Forelimb muscle (tissue), 1 donor: ENCODE measurements at places on chromosomes 3 and 15.

DNA sequence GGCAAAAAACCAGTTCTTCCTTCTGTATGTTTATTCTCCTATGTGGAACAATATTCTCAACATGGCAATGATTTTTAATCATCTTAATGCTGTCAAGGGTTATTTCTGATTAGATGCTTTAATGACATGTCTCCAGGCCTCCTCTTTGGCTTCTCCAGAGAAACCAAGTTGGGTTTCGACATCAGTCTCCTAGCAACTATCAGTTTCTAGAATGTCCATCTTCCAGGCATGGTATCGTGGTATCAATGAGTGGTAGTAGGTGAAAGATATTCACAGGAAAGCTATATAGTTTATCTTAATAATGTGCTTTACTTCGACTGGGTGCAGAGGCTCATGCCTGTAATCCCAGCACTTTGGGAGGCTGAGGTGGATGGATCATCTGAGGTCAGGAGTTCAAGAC lies 128.5 kb downstream of the C3orf70 start:
- DNase-seq, result no peak

DNA sequence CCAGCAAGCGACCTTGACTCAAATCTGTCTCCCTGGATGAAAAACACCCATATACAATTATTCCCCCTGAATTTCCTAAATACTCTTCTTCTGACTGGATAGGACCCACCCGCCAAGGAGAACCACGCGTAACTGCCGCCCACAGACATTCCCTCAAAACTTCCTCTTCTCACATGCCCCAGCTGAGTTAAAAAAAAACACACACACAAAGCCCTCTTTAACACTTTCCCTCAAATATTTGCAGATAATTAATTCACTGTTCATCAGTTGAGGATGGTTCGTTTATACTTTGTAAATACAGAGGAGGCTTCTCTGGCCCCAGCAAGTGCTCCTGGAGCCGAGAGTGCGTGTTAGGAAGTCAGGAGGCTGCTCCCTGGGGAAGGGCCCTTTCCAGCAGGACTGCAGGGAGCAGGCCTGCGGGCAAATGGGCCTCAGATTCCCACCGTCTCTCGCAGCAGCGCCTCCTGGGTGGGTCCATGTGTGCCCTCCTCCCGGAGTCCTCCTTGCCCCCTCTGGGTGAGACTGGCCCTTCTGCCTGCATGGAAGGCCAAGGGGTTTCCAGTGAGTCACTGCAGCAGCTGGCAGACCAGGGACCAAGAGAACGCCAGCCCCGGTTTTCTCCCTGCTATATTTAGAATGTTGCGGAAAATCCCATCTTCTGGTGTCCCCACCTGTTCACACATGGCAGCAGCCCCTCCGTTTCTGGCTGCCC lies 46.8 kb downstream of the MGLL start:
- DNase-seq, result no peak

DNA sequence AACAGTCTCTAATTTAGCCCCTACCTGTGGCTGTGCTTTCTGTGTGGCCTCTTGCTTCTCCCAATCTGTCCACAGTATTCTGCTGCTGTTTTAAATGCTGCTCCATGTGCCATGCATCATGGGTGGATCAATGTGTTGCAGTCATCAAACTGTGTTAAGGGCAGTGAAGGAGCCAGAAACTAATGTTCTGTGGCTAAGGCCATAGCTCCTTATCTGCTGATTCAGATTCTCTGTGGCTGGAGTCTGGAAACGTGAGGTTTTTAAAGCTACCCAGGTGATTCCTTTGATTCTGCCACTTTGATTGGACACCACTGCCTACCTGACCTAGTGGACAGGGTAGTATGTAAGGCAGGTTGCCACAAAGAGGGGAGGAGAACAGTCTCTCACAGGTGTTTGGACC lies 44.8 kb downstream of the MORC1 start:
- no peak for DNase-seq

- no peak for DNase-seq
Measured at GRCh38 chr15:93360318-93360717, 271.3 kb upstream of the RGMA start.

- no peak for DNase-seq
Measured at GRCh38 chr3:191424881-191425280, 36.1 kb upstream of the PYDC2 start.

- DNase-seq, result no peak
Measured at GRCh38 chr15:63069616-63070090, 27.1 kb downstream of the TPM1 start.

DNA sequence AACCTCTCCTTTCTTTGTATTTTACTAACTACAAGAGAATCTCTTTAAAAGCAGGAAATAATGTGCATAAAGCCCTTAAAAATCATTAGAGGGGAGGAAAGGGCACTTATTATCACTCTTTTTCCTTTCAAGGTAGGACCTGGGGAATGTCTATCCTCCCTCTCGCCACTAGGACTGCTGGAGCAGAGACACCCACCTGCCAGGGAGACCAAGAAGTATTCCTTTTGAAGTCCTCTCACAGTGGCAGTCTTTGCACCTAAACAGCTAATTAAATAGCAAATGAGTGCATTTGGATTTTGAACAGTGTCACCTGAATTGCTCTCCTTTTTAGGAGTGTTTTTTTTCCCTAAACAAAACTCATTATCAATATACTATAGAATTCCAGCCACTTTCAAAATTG lies 874.1 kb downstream of the ZPLD1 start:
- DNase-seq, result no peak

- no peak for DNase-seq
Measured at GRCh38 chr3:179100652-179101051, 29.0 kb upstream of the ZMAT3 start.

GRCh38 chr15:55290528-55291057 lies 980 bp upstream of the RAB27A start:
- peak; percentile 26 for DNase-seq

DNA sequence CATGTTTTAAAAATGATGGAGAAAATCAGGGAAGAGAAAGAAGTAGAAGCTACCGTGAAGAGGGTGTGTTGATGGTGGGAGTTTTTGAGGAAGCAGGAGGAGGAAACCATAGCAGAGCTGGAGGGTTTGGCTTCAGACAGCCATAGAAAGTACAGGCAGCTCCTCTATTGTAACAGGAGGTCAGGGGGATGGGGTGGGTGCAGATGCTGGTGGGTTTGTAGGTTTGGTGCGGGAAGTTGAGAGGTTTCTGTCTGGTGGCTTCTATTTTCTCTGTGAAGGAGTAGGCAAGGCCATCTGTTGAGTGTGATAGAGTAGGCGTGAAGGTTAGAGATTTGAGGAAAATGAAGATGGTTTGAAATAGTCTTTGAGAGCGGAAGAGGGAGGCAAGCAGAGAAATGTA lies 97.7 kb upstream of the TBC1D5 start:
- DNase-seq, result no peak

DNA sequence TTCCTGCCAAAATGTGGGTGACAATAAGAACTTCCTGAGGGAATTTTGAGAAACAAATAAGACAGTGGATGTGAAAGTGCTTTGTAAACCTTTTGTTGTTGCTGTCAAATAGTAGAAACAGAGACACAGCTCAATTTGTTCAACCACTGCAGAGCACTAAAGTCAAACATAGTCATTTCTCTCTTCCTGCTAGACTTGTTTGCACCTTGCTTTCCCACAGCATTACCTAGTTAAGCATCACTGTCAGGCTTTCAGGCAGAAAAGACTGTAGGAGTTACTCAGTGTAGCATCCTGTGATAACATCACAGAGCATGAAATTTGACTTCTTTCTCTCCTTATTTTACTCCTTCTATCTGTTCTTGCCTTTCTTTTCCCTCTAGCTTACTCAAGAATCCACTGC lies 27.1 kb downstream of the SLC12A1 start:
- DNase-seq, result no peak

DNA sequence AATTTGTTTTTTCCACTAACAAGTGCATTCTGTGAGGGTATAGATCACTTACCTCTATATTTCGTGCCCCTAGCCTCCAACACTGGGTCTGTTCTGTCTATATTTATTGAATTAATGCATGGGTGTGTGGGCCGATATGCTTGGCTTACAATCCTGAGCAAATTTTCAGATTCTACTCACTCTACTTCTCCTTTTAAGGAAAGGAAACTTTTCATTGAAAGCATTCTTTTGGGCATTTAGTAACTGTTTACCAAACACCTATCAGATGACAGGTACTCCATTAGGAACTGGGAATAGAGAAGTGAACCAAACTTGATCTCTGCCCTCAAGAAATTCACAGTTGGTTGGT lies 60.5 kb downstream of the TLE3 start:
- DNase-seq, result no peak

DNA sequence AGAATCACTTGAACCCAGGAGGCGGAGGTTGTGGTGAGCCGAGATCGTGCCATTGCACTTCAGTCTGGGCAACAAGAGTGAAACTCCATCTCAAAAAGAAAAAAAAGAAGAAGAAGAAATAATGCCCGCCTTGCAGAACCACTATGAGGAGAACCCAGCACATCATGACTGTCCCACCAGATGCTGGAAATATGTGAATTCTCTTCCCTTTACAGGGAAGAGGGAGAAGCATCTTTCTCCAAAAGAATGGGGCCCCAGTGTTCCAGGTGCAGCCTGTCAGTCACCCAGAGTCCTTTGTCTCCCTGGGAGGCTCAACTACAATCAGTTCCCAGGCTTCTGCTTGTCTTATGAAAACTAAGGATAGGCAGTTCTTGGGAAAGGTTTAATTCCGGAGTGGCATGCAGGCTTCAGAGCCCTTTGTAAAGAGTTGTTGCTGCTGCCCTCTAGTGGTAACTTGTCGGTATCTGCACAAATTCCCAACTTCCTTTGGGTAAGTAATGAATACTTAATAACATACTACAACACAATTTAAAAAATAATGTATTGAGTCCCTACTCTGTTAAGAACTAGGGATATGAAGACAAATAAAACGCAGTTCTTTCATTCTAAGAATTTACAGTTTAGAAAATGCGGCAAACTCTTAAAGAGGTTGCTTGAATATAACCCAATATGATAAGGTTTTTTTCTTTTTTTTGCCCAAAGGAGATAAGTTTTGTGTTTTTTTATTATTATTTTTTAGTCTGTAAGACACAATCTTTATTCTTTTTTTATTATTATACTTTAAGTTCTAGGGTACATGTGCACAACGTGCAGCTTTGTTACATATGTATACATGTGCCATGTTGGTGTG lies 18.6 kb upstream of the TICRR start:
- peak; percentile 19 for DNase-seq

GRCh38 chr3:6528951-6529350 lies 332.0 kb upstream of the GRM7 start:
- DNase-seq, result no peak

DNA sequence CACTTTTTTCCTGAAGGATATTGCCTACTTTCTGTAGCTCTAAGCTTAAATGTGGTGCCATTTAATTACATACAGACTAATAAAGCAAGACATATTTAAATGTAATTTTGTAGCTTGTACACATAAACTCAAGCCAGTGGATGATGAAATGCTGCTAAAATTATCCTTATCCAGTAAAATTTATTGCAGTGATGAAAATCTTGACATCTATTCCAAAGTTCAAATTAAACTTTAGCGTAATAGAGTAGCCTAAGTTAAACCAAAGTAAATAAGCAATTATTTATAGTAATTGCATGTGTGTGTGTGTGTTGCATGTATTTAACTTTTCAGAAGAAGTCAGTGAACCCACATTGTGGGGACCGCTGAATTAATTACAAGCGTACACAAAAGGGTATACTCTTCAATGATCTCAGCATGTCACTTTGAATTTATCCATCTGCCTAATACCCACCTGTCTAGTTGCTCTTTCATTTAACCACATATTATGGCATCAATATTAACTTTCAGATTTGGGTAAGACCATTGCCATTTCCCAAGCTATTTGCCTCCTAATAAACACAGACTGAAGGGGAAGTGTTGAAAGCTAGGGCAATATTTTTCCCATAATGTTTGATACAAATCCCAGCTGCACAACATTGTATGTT lies 85.0 kb downstream of the MECOM start:
- DNase-seq, result no peak
